ENCODE measurements at places on chromosomes 5 and 9. TPM values are rescaled to one million over a fixed set of nuclear protein-coding genes. Genes with fewer than 3 reads are reported as not detected.

- H3K27ac ChIP-seq, result no peak overlapping the region
- H3K4me3 ChIP-seq, result no peak overlapping the region
- H3K27me3 ChIP-seq, result no peaks in the 10 kb centered on the region
- peaks cover 8% of the 10 kb centered on the region for H3K36me3 ChIP-seq
Measured at GRCh38 chr9:123049589-123050222, 16.2 kb downstream of the GPR21 start.

DNA sequence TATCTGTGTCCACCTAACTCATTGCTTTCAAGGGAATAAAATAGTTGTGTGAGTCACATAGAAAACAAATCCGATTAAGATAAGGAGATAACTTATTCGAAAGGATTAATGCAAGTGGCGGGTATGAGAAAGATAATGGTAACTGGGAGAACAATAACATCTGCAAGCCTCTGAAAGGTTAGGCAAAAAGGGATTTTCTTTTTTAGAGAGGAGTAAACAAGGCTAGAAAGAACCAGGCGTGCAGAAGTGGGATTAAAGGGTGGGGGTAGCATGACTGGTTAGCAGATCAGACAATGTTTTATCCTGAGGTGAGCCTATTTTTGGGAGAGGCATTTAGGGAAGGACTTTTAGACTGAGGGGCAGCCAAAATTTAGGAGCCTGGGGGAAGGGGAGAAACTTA is 34.7 kb upstream of the JMY start:
- H3K4me1 ChIP-seq, result peaks cover 16% of the 10 kb centered on the region
- no peaks in the 10 kb centered on the region for H3K36me3 ChIP-seq
- H3K27ac ChIP-seq, result peak overlapping the region; percentile 79
- H3K4me3 ChIP-seq, result no peak overlapping the region

DNA sequence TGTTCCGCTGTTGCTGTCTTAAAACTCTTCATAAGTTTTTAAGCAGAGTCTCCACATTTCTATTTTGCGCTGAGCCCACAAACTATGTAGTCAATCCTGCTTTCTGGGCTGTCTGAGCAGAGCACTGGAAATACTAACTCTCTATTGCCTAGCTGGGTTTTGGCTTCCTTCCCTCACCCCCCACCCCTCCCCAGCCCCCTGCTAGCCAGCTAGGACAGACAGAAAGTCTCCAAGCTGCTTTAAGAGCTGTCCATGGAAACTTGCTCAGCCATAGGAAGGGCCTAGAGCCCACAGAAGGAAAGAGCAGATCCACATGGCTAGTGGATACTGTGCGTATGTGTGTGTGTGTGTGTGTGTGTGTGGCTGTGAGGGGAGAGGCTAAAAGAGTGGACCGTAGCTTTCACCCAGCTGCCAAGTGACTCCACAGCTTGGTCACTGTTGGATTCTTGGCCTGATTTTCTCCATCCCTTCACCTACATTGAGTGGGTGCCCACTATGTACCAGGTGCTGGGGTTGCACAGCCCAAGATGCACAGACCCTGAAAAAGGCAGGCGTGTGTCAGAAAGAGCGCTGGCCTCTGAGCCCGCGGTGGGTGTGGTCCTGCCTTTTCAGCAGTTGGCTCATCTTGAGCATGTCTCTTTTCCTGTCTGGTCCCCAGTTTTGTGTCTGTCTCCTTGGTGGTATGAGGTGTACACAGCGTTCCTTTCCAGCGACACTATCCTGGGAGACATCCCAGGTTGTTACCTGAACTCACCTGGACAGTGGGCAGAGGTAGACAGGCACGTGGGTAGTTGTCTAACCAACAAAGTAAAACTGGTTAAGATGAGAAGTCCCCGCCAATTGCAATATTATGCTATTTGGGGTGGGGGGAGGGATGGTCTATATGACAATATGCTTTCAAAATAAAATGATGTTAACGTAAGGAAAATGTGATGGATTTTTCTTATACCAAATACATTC is 5.4 kb upstream of the NKX2-5 start:
- H3K27ac ChIP-seq, result no peak overlapping the region
- no peak overlapping the region for H3K4me3 ChIP-seq

DNA sequence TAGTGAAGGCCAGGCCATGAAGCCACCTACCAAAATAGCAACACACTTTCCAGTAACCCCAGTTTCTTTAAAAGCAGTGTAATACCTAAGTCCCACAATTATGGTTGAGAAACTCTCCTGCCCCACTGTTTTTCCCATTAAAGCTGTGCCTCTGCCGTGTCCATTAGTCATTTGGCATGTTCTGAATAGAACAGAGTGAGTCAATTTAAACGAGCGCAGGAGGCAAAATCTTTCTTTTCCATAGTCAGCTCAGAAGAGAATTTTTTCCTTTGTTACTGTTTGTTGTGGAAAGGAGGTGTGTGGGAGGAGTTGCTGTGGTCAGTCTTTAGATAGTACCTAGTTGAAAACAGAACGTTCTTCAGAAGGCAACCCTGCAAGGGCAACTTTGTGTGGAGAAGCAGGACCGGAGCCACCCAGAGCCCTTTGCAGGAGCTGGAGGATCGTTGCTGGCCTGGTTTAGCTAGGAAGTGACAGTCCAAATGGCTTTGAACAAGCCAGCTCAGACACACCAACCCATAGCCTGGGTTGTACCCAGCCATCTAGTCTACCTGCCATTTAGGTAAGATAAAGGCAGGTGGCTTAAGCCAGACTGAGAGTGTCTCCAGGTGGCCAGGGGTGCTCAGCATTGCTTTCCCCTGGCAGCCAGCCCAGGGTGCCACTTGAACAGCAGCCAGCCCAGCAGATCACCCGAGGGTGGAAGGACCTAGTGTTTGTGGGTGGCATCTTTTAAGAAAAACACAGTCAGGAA is 30.4 kb downstream of the GADD45G start:
- no peak overlapping the region for H3K4me3 ChIP-seq
- DNase-seq, result no peak
- H3K4me1 ChIP-seq, result no peaks in the 10 kb centered on the region
- no peak overlapping the region for H3K27ac ChIP-seq
- H3K36me3 ChIP-seq, result no peaks in the 10 kb centered on the region
- H3K27me3 ChIP-seq, result peaks cover 98% of the 10 kb centered on the region

IPO11 gene
- total RNA-seq, result 47.1 TPM

GABRP gene
- total RNA-seq, result 5.2 TPM

- no peak for DNase-seq
- H3K36me3 ChIP-seq, result no peaks in the 10 kb centered on the region
- no peaks in the 10 kb centered on the region for H3K27me3 ChIP-seq
- H3K27ac ChIP-seq, result no peak overlapping the region
- no peak overlapping the region for H3K4me3 ChIP-seq
- H3K4me1 ChIP-seq, result no peaks in the 10 kb centered on the region
Measured at GRCh38 chr5:115963566-115963965, 1.3 kb downstream of the LVRN start.

DNA sequence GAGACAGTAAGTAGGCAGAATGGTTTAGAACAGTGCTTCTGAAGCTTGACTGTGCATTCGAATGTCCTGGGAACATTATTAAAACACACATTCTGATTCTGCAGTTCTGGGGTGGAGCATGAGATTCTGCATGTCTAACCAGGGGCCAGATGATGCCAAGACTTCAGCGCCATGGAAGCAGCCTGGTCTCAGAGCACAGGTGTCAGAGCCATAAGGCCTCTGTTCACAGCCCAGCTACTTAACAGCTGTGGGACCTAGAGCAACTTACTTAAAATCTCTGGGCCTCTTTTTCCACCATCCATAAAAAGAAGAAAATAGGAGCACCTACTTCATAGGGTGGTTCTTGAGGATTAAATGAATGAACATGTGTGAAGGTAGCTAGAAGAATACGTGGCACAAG is 84.0 kb downstream of the GNAQ start:
- H3K4me3 ChIP-seq, result no peak overlapping the region
- no peak overlapping the region for H3K27ac ChIP-seq
- DNase-seq, result no peak
- H3K27me3 ChIP-seq, result no peaks in the 10 kb centered on the region
- H3K4me1 ChIP-seq, result peaks cover 3% of the 10 kb centered on the region

UBAP2 gene
- 21.2 TPM for total RNA-seq

PCDHGA2 gene
- 0.13 TPM for total RNA-seq

GPR21 gene
- total RNA-seq, result 1.6 TPM

HRCT1 gene
- 3.6 TPM for total RNA-seq

DNA sequence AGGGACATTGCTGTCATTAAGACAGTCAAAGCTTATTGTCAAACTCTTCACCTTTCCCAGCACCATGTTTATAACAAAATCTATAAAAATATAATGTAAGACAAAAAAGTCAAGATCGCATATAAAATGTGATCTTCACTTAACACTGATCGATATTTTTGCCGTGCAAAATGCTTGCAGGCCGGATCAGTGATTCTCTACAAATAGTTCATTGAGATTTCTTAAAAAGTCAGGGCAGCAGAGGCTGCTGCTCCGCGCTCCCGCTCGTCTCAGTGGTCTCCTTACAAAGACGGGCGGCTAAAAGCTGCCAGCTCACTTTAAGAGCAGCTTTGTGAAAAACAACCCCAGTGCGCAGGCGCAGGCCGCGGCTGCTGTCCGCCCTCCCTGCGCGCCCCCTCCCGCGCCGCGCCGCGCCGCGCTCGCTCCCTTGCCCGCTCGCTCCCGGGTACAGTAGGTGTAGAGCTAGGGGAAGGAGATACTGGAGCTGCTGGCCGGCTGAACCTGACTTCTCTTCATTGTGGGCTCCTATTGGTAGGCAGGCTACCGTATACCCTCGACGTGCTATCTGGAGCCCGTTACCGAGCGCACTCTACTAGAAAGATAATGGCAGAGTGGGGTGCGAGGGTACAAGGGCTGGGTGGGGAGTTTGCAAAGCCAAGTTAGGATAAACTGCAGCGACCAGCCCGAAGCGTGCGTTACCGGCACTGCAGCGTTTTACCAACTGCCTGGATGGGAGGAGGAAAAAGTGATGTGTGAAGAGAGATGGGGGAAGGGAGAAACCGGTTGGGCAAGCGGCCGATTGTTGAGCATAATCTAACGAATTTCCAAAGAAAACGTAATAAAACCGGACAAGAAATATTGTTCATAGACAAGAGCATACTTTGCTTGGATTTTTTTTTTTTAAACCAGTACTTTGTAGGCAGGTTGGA is at the start of gene ARRDC3:
Gene ARRDC3, minus strand, starts transcription at position 291 of the 929 bp plus-strand sequence. Its CDS starts 225 bp downstream, at position 66.
- H3K4me1 ChIP-seq, result peaks cover 14% of the 10 kb centered on the region
- DNase-seq, result peak; percentile 97
- peaks cover 1% of the 10 kb centered on the region for H3K36me3 ChIP-seq
- peak within 1 kb of the TSS; percentile 98 for H3K27ac ChIP-seq

DNA sequence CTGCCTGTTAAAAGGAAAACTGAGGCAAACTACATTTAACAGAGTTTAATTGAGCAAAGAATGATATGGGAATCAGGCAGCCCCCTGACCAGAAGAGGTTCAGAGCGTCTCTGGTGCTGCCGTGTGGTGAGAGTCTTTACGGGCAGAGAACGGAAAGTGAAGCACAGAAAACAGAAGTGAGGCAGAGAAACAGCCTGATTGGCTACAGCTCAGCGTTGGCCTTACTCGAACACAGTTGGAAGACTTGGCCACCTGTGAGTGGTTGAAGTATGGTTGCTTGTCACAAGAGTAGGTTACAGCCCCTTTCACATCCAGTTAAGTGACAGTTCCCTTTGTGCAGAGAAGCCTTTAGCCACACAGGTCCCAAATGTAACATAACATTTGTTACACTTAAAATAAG is 16.9 kb upstream of the FBP1 start:
- H3K4me3 ChIP-seq, result no peak overlapping the region
- peaks cover 12% of the 10 kb centered on the region for H3K4me1 ChIP-seq
- no peak overlapping the region for H3K27ac ChIP-seq
- H3K36me3 ChIP-seq, result no peaks in the 10 kb centered on the region
- no peak for DNase-seq

DNA sequence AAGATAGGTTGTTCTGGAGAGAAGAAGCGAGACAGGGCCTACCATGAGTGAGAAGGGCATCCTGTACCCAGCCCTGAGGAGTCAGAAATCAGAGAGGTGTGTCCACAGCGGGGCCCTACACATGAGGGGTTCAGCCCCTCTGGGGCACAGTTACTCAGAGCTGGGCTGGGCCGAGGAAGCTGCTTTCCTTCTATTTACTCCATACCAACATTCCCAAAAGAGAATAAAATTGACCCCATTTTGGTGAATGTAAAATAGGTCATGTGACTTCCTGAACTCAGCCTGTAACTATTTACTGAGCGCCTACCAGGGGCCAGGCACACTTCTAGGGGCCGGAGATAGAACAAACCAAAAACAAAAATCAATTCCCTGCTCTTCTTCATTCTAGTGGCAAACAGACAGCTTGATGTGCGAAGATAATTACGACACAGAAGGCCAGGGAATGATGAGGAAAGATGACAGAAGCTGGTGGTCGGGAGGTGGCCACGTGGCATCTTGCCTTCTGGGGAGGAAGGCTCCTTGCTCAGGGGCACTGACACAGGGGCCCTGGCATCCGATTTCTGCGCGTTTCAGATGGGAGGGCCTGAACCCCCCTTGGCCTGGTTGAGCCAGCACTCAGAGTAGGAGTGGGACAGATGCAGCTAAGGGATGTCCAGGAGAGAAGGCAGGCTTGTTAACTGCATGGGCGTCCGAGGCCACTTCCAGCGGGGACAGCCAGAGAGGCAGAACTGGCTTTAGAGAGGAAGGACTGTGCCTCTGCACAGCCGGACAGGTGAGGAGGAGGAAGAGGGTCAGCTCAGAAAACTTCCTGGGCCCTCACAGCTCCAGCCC is 121.8 kb downstream of the NSG2 start:
- no peaks in the 10 kb centered on the region for H3K36me3 ChIP-seq
- no peak overlapping the region for H3K4me3 ChIP-seq
- peaks cover 53% of the 10 kb centered on the region for H3K27me3 ChIP-seq
- H3K4me1 ChIP-seq, result no peaks in the 10 kb centered on the region

- H3K27ac ChIP-seq, result no peak overlapping the region
- H3K36me3 ChIP-seq, result no peaks in the 10 kb centered on the region
- DNase-seq, result no peak
- no peaks in the 10 kb centered on the region for H3K27me3 ChIP-seq
- no peak overlapping the region for H3K4me3 ChIP-seq
Measured at GRCh38 chr5:122902263-122902662, 56.9 kb downstream of the SNX24 start.

GRCh38 chr9:91945277-91946085 is 4.5 kb downstream of the ROR2 start:
- no peaks in the 10 kb centered on the region for H3K4me1 ChIP-seq
- H3K36me3 ChIP-seq, result no peaks in the 10 kb centered on the region
- no peak overlapping the region for H3K4me3 ChIP-seq

- DNase-seq, result no peak
- no peak overlapping the region for H3K4me3 ChIP-seq
- H3K36me3 ChIP-seq, result no peaks in the 10 kb centered on the region
- H3K27me3 ChIP-seq, result no peaks in the 10 kb centered on the region
- no peaks in the 10 kb centered on the region for H3K4me1 ChIP-seq
Measured at GRCh38 chr5:73008831-73009230, 53.0 kb downstream of the FCHO2 start.

PSAT1 gene
- total RNA-seq, result 315 TPM

Measured in PC-9 (cell line).